ENCODE measurements at places on chromosomes 5 and 9. TPM values are rescaled to one million over a fixed set of nuclear protein-coding genes. Genes with fewer than 3 reads are reported as not detected.

Gene CNTFR
- not detected for total RNA-seq

Gene GFPT2
- total RNA-seq, result 1.1 TPM

Gene GPSM1
- total RNA-seq, result 1.2 TPM

Gene ADRB2
- 2.8 TPM for total RNA-seq

Gene PDE8B
- total RNA-seq, result 0.12 TPM

All from esophagus mucosa (tissue), 1 donor.